ENCODE measurements at places on chromosomes 5 and 9.

DNA sequence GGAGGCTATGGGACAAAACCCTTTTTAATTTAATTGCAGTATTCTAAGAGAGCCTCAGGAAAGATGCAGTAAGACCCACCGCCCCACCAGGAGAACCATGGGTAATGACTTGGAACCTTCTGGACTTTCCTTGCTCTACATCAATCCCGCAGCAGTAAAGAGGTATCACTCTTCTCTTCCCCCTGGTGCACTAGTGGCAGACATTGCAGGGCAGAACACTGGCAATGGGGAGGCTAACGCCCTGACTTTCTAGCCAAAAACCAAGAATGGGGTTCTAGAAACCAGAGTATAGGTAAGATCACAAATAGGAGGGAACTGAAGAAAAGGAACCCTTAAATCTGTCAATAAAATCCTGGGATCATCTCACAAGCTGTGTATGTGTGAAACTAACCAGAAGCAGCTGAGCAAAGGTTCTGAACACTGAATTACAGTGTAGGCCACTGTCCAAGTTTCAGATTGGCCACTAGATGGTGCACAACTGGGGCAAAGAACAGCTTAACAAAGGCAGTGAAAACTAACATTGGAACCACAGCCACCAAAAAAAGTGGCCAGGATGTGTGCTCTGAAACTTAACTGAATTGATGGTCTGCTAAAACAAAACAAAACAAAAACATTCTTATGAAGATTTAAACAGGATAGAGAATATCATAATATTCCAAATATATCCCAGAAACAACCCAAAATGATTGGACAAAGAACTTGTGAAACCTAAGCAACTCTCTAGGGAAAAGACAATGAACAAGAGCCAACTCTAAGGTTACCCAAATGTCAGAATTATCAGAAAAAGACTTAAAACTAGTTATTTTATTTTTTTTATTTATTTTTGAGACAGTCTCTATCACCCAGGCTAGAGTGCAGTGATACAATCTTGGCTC lies 6.6 kb upstream of the FAM151B start:
- peak; percentile 61 for DNase-seq

GRCh38 chr5:75734913-75735789 lies 17.9 kb upstream of the POC5 start:
- DNase-seq, result peak; percentile 48

GRCh38 chr5:56358703-56359681 lies 125.9 kb upstream of the ANKRD55 start:
- peak; percentile 27 for DNase-seq

DNA sequence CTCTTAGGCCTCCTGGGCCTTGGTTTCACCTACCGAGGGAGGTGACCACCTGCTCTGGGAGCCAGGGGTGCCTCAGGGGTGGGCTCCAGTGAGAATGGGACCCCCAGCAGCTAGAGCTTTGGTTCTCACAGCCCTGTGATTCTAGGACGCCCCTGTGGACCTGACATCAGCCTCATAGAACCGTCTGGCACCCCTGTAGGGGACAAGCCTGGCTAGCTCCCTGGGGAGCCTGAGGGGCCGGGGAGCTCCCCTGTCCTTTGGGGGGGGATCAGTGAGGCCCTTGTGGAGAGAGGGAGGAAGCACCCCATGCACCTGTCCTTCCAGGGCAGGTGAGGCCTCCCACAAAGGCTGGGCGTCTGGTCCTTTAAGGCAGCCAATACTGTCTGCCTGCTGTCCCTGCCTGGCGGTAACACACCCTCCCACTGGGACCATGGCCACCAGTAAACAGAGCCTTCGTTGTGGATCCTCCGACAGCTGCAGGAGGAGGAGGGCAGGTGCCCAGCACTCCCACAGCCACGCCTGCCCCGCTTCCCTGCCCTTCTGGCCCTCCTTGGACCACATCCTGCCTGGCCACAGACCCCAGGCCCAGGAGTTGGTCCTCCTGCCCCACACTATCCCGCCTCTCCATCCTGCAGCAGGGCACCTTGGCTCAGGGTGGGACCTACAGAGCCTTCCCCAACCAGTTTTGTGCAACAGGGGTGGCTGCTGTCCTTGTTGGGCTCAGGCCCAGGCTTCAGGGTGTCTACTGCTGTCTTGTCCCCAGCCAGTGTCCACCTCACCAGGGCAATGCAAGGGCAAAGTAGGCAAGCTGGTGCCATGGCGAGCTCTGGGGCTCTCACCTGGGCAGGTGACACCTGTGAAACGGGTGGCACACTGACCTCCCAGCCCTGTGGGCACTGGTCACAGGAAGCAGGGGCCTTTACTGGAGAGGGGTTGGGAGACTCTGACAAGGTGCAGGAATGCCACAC lies 3.0 kb upstream of the TUBB4B start:
- no peak for DNase-seq

- DNase-seq, result peak; percentile 47
Measured at GRCh38 chr9:115262477-115262876, 144.5 kb upstream of the TNC start.

DNA sequence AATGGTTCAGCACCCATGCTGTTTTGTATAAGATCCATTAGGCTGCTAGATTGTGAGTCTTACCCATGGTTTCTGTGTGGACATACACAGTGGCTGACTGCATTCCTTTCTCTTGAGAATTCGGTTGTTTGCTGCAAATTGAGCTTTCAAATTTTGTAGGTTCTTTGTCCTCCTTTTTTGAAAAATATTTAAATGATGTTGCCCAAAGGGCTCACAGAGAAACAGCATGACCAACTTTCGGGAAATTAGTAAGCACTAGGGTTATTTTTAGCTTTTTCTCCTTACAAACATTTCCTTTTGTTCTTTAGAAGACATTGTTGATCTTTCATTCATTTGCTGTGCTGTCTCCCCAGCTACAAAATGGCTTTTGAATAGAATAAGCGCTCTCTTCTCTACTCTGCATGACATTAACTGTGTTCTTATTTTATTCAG lies 79.4 kb downstream of the NLN start:
- peak; percentile 47 for DNase-seq

- no peak for DNase-seq
Measured at GRCh38 chr9:114811301-114811700, 5.5 kb upstream of the TNFSF15 start.

GRCh38 chr9:107435415-107435814 lies 54.2 kb downstream of the KLF4 start:
- no peak for DNase-seq

DNA sequence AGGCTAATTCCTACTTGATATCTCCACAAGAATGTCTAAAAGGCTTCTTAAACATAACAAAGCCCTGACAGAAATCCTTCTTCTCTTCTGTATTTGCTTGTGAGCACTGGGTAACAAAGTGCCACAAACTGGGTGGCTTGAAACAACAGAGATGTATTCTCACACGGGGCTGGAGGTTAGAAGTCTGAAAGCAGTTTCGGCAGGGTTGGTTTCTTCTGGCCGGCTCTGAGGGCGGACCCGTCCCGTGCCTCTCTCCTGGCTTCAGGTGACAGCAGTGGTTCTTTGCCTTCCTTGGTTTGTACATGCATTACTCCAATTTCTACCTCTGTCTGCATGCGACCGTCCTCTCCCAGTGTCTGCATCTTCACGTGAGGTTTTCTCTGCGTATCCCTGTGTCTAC lies 14.0 kb upstream of the TRAF1 start:
- DNase-seq, result no peak

DNA sequence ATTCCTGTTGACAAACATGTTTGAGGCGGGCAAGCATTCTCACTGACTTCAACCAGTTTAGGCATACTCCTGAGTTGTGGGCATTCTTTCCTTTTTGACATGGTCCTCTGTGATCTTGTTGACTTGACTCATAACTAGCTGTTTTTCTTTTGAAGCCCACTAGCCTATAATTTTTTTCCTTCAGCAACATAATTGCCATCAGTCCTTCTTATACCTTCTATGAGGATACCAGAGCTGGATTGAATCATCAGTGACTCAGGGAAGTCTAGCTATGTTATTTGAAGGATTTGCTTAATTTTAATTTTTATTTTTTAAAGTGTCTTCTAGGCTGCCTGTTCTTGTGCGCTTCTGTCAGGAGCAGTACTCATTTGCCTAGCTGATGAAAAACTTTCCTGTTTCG lies 259.5 kb downstream of the NR3C1 start:
- DNase-seq, result peak; percentile 39

- no peak for DNase-seq
Measured at GRCh38 chr5:37037840-37038239, 161.3 kb downstream of the NIPBL start.

DNA sequence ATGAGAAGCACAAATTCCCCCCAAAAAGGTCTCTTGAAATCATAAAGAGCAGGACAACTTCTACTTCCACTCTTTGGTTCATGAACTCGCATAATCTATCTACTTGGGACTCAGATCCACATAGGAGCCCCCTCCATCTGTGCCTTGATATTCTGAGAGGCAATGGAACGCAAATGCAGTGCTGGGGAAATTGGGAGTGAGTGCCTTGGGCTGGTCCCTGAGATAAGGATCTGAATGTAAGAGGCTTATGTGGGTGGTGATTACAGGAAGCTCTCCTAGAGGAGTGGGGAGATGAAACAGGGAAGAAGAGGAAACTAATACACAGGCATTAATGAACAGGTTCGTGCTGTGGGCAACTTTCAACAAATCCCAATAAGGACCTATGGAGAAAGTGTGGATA lies 285.6 kb downstream of the RASEF start:
- DNase-seq, result no peak

DNA sequence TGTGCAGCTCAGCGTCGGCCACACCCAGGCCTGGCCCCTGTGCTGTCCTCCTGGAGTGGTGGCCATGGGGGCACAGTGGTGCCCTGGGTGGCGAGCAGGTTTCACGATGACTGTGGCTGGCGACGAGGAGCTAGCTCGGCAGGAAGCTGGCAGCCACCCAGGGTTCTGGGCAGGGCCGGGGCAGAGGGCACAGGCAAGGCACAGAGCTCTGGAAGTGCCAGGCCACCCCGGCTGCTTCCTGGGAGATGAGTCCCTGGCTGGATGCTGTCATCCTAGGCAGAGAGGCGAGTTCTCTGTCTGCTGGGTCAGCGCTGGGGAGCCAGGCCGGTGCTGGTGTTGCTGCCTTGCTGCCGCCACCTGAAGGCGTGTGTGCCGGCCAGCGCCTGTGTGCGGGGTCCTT lies 51.7 kb downstream of the RXRA start:
- no peak for DNase-seq

- DNase-seq, result no peak
Measured at GRCh38 chr9:108225149-108225800, 630.5 kb downstream of the ACTL7B start.

GRCh38 chr5:131899686-131900085 lies 45.8 kb downstream of the MEIKIN start:
- DNase-seq, result no peak

GRCh38 chr5:36526537-36526936 lies 79.9 kb upstream of the SLC1A3 start:
- DNase-seq, result no peak

DNA sequence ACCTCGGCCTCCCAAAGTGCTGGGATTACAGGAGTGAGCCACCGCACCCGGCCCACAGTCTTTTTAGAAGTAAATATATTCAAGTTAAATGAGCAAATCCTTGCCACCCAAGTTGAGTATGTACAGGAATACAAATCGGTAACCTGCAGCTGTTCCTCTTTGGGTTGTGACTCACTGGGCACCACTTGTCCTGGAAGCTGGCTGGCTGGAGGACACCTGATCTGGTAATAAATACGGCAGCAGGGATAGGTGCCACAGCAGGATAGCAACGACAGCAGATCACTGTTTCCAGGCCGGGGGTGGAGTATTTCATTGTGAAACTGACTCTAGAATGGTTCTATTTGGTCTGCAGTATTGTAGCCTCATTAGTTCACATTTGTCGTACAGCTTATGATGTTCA lies 35.7 kb upstream of the SLC36A2 start:
- DNase-seq, result no peak

- no peak for DNase-seq
Measured at GRCh38 chr5:179170606-179171005, 110.4 kb downstream of the ZNF354C start.

GRCh38 chr5:132866342-132867045 lies at the start of the genes GDF9 and UQCRQ:
Gene GDF9, minus strand, starts transcription at chr5:132866469. Its CDS starts 1,936 bp downstream, at chr5:132864533.
Gene UQCRQ, plus strand, starts transcription at chr5:132866642. Its CDS starts 240 bp downstream, at chr5:132866882.
- DNase-seq, result peak; percentile 99

DNA sequence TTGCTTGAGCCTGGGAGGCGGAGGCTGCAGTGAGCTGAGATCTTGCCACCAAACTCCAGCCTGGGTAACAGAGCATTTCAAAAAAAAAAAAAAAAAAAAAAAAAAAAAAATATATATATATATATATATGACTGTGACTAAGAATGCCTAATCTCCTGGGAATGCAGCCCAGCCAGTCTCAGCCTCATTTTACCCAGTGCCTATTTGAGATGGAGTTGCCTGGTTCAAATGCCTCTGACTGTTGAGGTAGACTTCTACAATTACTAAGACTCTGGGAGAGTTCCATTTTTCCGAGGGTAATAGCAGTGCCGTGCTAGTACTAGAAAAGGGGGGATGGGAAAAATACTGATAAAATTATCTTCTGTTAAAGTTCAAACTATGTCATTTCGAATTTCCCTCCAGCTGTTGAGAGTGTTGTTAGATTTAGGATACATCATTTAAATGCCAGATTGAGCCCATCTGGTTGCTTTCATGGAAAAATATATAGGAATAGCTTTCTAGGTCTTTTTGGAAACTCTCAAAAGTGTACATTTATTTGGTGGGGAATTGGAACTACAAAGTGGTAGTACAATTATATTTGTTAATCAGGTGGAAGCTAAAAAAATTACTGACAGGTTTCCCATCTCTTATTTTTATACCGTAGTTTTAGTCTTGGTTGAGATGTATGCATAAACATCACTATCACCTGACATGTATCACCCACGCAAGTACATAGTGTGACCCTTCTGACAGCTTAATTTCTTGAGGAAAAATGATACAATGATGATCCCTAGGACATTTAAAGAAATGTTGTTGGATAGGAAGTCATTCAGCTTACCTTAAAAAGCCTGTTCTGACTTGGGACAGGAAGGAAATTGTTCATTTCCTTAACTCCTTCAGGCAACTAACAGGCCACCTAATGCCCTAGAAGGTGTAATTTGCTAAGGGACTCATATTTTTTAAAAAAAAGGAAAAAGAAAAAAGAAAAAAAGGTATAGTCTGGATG lies 214.9 kb downstream of the ADAMTSL1 start:
- DNase-seq, result no peak

DNA sequence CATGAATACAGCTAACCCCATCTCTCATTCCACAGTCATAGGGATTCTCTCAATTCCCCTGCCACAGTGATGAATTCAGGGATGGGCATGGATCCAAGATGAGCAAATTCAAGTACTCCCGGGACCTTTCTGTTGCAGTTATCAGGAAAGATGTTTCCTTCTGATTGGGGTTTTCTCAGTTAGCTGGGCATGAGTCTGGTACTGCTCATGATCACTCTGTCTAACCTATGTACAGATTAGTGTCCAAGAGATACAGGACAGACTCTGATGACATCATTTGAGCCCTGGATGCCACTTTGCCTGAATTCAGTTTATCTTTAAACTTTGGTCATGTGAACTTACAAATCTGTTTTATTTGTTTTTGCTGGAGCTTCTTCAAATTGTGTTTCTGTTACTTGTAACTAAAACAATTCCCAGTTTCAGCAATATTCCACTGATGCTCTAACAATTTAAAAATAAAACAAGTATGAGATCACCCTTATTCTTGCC lies 257.7 kb upstream of the KLF9 start:
- no peak for DNase-seq

GRCh38 chr5:34775886-34776285 lies 63.1 kb upstream of the TTC23L start:
- DNase-seq, result no peak
